Stimulated activated naive CD4-positive, alpha-beta T cell treated with Interleukin-2 at 50 U/mL for 16 hours (primary cell): ENCODE measurements at places on chromosomes 6 and 20.

DNA sequence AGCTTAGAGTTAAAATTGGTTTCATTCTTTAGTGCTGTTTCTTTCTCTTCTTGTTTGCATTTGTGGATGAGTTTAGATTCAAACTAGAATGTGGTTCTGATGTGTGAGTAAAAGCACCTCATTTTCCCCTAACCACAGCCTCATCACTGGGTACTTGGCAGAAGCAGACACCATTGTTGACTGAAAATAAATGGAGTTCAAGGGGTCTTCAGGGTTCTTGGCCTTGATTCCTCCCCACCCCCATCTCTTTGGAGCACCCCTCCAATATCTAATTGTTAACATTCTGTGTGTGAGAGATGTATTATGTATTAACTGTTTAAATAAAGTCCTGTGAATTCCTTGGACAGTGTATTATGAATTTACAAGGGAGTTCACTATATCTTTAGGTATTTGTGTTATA lies 59.6 kb downstream of the JARID2 start:
- DNase-seq = no peak

DNA sequence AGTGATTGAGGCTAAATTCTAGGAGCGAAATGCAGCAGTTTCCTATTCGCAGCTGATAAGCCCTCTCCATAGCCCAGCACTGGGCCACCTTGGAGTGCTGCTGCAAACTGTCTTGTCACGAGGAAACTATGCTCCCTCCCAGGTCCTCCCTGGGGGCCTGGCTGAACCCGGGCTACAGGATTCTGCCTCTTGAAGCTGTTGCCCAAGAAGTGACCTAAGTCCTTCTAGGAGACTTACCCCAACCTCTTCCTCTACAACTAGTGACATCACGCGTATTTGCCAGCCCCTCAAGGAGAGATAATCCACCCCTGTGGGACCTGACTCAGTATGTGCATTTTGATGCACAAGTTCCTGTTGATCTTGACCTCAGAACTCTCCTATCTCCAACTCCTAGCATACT lies 26.5 kb upstream of the ZFAND3 start:
- no peak for DNase-seq

DNA sequence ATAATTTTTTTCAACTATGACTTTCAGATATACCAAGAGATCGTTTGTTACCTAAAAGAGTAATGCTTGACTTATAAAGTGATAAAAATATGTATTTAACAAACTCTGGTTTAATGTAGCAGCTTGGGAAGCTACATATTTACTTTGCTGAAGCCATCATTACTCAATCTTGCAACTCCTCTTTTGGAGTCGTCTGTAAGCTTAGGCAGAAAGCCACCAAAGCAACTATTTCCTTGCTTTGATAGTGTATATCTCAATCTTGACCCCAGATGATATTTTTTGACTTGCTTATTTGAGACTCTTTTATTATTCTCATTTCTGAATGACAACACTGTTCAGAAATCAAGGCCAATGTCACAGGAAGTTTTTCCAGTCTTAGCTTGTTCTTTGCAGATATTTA lies 183.0 kb downstream of the SAMD5 start:
- no peak for DNase-seq

DNA sequence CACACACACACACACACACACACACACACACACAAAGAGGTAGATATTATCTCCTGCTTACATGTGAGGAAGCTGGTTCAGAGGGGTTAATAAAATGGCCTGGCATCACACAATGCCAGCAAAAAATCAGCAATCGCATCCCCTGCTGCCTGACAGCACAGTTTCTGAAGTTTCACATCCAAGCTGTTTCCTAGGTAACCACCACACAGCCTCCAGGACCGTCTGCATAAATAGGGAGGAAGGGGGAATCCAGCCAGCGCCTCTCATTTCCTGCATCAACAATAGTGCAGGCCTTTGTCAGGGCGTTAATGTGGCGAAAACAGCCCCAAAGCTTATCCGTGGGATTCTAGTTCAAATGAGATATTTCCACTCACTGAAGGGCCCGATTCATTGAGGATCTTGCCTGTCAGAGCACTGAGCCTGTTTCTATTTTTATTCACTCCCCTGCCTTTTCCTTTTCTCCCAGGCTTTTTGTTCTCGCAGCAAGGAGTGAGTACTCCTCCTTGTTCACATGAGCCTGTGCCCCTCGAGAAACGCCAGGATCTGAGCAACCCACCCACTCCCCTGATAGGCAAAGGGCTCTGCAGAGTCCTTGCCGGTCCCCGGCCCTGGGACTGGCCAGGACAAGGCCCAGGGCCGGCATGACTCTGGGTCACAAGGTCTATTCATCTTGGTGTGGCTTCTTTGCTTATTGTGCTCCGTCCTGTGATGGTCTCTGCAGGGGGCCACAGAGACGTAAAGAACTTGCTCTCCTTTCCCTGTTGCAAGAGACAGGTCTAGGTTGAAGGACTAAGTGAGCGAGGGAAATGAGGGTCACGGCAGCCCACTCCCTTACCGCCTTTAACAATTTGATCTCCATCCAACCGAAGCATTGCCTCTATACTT lies 32.7 kb downstream of the TUBB2B start:
- no peak for DNase-seq
